AG10803 (cell line): ENCODE measurements at places on chromosomes 2 and 18.

DNA sequence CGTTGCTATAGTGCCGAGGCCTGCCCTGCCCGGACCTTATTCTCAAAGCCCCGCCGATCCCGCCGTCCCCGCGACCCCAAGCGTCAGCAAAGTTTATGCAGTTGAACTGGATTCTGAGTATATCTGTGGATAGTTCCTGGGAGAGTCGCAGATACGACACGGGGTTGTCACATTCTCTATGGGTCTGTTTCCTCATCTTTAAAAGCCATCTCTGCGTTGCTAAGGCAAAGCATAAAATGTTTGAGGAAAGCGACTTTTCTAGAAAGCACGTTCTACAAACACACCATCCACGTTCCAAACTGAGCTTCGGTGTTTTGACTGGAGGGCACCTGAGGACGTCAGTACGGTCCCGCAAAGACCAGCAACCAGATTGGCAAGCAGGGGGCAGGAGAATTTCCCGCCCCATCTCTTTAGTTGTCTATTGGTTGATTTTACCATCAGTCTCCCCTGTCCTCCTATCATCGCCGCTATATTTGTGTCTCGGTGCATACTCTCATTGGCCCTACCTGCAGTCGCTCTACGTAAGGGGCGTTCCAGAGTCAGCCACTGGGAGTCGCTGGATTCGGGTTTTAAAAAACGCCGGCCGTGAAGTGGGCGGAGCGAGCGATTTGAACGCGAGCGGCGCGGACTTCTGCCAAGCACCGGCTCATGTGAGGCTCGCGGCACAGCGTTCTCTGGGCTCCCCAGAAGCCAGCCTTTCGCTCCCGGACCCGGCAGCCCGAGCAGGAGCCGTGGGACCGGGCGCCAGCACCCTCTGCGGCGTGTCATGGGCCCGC is at the start of gene CENPA:
TSS of gene CENPA (plus strand) at position 626 of the 776 bp plus-strand sequence. CDS start at position 767, 141 bp downstream.
- DNase-seq, result peak; percentile 100

- no peak for DNase-seq
Observed at GRCh38 chr2:24886126-24886501, 33.9 kb downstream of the ADCY3 start.

GRCh38 chr2:218046238-218046637 is 22.8 kb upstream of the RUFY4 start:
- no peak for DNase-seq

DNA sequence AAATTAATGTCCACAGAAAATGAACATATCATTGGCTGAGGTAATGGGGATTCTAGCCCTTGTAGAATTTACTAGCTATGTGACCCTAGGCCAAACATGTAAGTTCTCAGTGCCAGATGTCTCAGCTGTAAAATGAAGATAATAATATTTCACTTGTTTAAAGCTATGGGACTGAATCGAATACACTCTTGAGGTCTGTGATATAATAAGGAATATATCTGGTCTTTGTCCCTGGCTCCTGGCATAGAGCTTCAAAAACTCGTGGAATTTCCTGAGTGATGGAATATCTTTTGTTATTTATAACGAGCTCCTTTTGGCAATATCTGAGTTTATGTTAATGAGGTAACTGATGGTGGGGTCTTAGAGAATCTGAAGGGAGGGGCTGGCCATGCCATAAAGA is 201.4 kb upstream of the CYP26B1 start:
- DNase-seq, result no peak

GRCh38 chr2:126846241-126846640 is 52.4 kb upstream of the TEX51 start:
- no peak for DNase-seq

DNA sequence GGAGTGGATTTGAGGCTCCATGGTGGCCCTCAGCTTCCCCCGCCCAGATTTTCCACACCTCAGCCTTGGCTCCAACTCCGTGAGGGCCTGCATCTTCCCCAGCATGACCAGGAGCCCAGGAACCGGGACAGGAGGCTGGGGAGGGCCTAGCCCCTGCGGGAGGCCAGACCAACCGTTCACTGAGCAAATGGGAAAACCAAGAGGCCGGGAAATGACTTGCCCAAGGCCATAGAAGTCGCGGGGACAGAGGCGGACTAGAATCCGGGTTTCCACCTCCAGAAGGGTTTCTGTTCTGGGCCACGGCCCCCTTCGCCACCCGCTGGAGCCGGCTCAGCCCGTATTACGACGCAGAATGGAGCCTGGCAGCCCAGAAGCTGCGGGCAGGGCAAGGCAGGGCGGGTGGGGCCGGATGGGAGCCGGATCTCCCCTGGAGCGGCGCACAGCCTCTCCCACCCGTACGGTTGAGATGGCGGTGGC is 7.9 kb upstream of the CRYBA2 start:
- no peak for DNase-seq

DNA sequence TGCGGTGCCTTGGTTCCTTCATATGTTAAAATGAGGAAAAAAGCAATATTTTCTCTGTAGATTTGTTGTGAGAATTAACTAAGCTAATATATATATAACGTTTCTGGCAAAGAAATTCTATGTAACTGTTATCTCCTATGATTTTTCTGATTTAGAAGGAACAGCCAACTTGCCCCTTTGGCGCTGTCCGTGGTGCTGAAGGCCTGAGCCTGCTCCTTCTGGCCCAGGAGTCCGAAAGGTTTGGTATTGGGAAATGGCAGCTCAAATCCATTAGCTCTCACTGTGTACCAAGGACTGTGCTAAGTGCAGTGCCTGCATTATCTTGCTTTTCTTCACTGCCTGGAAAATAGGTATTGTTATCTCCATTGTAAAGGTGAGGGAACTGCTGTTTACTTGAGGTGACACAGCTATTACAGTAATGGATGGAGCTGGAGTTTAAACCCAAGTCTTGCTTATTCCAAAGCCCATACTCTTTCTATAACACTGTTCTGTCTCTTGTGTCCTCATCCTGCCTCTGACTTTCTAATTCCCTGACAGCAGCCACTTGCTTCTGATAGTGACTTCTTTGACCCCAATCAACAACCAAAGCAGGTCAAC is 52.2 kb downstream of the C1QL2 start:
- DNase-seq, result peak; percentile 15

- no peak for DNase-seq
Observed at GRCh38 chr18:6052449-6052913, 157.2 kb upstream of the TMEM200C start.

DNA sequence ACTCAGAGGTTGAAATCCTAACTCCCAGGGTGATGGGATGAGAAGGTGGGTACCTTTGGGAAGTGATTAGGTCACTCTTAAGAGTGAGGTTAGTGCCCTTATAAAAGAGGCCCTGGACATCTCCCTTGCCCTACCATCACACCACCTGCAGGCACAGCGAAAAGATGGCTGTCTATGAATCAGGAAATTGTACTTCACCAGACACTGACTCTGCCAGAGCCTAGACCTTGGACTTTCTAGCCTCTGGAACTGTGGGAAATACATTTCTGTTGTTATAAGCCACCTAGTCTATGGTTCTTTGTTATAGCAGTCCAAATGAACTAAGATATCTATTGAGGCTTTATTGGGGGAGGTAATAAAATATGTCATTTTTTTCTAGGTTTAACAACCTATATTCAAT is 203.6 kb downstream of the SLC8A1 start:
- DNase-seq, result no peak

- DNase-seq, result no peak
Observed at GRCh38 chr2:436205-436604, 148.3 kb upstream of the ALKAL2 start.
